ENCODE measurements at places on chromosomes 4 and X.
A peak's percentile ranks its signal among the peaks of the same experiment; 100 is the strongest.

- no peak for DNase-seq
Measured at GRCh38 chr4:118756429-118756828, 71.2 kb downstream of the METTL14 start.

GRCh38 chrX:42869011-42869410 is 91.0 kb upstream of the PPP1R2C start:
- DNase-seq: no peak

DNA sequence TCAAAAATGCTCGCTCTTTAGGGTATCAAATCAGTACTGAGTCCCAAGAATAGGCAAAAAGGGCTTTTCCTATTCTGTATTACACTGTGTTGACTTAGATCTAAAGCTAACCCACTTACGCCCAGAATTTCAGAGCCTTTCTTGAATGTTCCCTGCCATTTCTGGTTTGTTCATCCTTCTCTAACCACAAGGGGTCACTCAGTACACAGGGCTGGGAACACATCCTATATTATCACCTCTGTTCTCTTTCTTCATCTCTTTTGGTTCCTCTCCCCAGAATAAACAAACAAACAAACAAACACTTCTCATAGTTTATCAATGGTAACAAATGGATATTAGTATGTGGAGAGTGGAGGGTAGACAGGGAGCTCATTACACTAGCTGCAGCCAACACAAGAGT is 25.5 kb upstream of the MORC4 start:
- peak; percentile 52 for DNase-seq

GRCh38 chr4:21890231-21890630 is 58.3 kb downstream of the KCNIP4 start:
- DNase-seq: no peak

DNA sequence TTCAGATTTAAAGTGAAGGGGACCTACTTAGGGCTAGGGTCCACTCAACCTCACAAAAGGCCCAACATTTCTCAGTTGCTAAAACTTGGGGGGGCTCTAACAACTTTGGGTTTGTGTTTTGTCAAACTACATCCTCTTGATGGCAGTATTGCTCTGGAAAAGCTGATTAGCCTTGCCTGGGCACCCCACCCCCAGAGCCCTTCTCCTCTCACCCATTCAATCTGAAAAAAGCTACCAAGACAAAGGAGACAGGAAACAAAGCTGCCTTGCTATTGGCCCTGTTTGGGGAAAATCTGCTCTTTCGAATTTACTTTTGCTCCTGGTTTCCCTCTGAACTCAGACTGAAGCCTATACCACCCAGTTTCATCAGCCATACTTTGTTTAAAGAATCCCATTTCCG is 195.2 kb upstream of the STK26 start:
- peak; percentile 58 for DNase-seq

- DNase-seq: no peak
Measured at GRCh38 chr4:176413171-176413570, 93.4 kb downstream of the SPCS3 start.

DNA sequence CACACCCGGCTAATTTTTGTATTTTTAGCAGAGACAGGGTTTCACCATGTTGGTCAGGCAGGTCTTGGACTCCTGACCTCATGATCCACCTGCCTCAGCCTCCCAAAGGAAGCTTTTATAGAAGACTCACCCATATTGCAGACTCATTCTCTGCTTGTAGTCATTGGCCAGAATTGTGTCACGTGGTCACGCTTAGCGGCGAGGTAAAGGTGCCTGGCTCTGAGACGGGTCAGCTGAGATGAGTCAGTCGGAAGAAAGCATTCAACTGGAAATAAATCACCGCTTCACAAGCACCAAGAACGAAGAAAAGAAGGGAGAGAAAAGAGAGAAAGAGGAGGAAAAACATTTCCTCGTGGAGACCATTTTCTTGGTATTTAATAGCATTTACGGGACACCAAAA is 218.8 kb upstream of the NOCT start:
- DNase-seq: no peak

DNA sequence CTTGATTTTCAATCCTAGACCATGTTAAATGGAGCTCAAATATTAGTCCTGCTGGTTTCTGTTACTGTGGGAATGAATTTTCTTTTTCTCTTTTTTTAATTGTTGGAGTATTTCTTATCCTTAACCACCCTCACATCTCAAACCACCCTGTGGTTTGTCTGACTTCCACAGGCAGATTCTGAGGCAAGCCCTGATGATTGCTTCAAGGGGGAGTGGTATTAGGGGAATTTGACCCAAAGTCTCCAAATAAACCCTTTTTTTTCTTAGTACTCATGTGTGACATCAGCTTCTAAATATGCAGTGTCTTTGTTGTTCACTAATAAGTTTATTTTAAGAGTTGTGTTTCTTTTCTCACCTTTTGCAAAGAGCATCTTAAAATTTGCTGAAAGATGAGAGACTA is 810.3 kb downstream of the IL1RAPL1 start:
- DNase-seq: no peak

GRCh38 chr4:181078196-181078595 is 1165.0 kb upstream of the TENM3 start:
- no peak for DNase-seq

DNA sequence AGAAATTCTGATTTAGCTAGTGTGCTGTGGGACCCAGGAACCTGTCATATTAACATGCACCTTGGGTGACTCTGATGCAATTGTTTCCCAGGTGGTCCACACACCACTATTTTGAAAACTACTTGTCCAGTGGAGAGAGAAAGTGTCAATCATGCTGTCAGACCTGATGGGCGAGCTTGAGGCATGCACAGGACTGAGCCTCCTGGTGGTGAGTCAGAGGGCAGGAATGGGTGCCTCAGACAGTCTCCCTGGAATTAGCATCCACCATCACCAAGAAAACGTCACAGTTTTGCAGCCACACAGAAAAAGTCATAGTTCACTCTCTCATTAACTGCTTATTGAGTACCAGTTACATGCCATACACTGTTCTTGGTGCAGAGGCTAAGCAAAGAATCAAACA is 181.8 kb upstream of the MAOA start:
- no peak for DNase-seq

DNA sequence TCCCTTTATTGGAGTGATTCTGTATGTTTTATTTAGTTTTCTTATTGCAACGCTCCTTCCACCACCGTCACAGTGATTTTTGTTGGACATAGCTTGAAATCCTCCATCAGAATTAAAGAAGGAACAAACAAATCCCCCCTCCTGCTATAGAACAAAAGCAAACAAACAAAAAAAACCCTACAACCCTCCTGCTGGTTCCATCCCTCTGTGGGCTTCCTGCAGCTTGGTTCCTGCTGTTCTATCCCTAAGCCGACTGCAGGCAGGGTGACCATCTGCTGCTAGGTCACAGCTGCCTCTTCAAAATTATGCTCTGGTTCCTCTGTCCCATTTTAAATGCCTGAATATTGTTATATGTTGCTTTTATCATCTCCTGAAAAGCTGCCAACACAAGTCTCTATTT is 116.8 kb upstream of the AGA start:
- no peak for DNase-seq

- DNase-seq: peak; percentile 77
Measured at GRCh38 chrX:104136241-104137019, 20.4 kb downstream of the SLC25A53 start.

- no peak for DNase-seq
Measured at GRCh38 chrX:151448509-151448908, 51.5 kb downstream of the VMA21 start.

GRCh38 chr4:160136021-160136420 is 1033.1 kb downstream of the RAPGEF2 start:
- DNase-seq: no peak

DNA sequence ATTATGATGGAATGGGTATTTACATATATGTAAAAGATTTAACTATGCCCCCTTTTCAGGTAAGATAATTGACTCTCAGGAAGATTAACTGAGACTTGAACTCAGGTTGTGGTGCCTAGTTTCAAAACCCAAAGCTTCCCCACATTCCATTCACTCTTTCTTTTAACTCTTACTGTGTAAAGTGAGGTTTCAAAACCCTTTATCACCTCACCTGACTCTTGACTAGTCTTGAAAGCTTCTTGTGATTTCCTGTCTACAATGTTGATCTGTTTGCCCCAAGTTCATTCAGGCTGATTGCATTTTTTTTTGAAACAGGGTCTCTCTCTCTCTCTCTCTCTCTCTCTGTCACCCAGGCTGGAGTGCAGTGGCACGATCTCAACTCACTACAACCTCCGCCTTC is 40.5 kb upstream of the RAPGEF2 start:
- no peak for DNase-seq

GRCh38 chr4:34534916-34535315 is 1709.4 kb downstream of the ARAP2 start:
- DNase-seq: no peak

- peak; percentile 26 for DNase-seq
Measured at GRCh38 chrX:134144231-134144630, 92.8 kb upstream of the CCDC160 start.

GRCh38 chr4:74400395-74400794 is 35.5 kb downstream of the EREG start:
- DNase-seq: peak; percentile 30

GRCh38 chr4:83180431-83180968 is 66.0 kb upstream of the PLAC8 start:
- DNase-seq: no peak

DNA sequence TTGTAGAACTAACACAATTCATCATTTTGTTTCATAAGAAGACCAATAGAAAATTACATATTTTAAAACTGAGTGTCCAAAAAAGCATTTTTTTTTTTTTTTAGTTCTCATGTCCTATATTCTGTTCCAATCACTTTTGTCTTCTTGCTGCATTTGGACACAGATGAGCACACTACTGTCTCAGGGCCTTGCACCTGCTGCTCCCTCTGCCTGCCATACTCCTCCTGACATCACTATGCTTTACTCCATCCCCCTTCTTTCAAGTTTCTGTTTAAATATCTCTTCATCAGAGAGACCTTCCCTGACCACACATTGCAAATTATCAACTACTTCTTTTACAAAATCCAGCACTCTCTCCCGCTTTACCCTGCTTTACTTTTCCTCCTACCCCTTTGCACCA is 230.7 kb upstream of the GK2 start:
- no peak for DNase-seq

- no peak for DNase-seq
Measured at GRCh38 chr4:20284990-20285389, 33.3 kb downstream of the SLIT2 start.

GRCh38 chrX:130171446-130172126 is at the start of gene RAB33A:
Gene RAB33A, plus strand, starts transcription at chrX:130171962. Its CDS starts 101 bp downstream, at chrX:130172063.
- DNase-seq: no peak

DNA sequence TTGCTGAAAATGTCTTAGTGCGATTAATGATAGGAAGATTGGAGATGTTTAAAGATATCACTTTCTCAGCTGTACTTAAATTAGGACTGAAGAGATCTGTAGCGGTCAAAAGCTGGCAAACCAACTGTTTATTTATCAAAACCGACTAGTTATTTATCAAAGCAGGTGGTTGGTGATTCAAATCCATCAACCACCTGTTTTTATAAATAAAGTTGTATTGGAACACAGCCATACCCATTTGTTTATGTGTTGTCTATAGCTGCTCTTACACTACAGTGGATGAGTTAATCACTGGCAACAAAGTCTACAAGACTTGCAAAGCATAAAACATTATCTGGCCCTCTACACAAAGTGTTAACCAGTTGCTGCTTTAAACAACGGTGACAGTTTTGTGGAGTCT is 76.8 kb downstream of the IL15 start:
- no peak for DNase-seq

DNA sequence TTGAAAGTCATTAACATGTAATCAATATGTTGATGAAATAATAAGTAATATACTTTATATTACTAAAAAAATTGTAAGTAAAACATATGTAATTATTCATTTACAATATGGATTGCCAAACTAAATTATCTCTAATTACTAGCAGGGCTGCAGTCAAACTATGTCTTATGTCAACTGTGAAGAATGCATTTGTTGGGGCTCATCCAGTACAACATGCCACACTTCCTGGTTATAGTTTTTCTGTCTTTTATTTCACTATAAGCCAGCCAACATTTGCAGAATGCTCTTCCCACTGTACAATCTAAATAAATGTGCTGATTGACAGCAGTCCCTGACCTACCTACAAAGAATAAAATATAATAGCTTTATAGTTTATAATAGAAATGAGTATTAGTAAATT is 975.4 kb upstream of the NDST4 start:
- no peak for DNase-seq

DNA sequence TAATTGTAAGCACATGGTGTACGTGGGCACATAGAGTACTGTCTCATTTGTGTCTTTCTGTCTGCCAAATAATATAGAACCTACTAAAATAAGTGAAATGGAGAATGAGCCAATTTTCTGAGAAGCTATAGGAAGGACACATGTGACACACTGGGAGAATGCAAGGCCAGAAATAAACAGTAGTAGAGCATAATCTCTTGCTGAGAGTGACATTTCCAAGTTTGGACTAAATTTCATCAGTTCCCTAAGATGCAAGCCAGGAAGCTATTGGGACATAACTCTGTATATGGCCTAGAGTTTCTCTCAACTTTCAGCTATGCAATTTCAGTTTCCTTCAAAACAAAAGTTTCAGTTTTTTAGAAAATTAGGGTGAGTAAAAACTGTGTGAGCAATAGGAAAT is 638.7 kb downstream of the PCDH18 start:
- DNase-seq: no peak

DNA sequence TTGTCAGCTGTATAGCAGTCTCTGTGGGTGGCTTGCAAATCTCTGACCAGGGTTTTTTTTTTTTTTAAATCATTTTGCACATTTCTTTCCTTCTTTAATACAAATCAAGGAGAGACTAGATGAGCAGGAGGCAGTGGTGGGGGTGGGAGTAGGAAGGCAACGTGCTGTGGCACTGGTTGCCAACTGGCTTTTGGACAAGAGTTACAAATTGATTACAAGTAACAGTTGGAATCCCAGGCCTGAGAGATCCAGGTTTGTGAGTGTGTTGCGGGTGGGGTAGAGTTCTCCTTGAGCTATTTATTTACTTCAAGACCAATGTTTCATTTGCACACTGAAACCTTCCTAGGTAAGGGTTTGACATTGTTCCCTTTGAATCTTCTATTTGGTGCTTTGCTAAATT is 325.3 kb downstream of the AFF2 start:
- no peak for DNase-seq

GRCh38 chr4:3201718-3202702 is 46.9 kb upstream of the MSANTD1 start:
- DNase-seq: peak; percentile 81

GRCh38 chr4:170109586-170110284 is 20.0 kb upstream of the AADAT start:
- no peak for DNase-seq

- no peak for DNase-seq
Measured at GRCh38 chr4:24322995-24323394, 261.4 kb downstream of the DHX15 start.

DNA sequence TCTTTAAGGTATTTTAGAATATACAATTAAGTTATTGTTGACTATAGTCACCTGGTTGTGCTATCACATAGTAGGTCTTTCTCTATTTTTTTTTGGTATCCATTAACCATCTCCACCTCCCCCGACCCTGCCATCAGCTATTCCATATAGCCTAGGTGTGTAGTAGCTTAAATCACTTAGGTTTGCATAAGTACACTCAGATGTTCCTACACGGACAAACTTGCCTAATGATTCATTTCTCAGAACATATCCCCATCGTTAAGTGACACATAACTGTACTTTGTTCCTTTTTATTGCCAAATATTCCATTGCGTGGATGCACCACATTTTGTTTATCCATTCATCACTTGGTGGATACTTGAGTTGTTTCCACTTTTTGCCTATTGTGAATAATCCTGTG is 67.9 kb downstream of the SLAIN2 start:
- no peak for DNase-seq
